ENCODE measurements at places on chromosomes 13 and 19.
A peak's percentile ranks its signal among the peaks of the same experiment; 100 is the strongest.

GRCh38 chr13:90414691-90415596 is 932.5 kb upstream of the MIR17HG start:
- DNase-seq, result no peak

GRCh38 chr19:16266586-16266942 is 58.1 kb upstream of the KLF2 start:
- DNase-seq, result no peak

DNA sequence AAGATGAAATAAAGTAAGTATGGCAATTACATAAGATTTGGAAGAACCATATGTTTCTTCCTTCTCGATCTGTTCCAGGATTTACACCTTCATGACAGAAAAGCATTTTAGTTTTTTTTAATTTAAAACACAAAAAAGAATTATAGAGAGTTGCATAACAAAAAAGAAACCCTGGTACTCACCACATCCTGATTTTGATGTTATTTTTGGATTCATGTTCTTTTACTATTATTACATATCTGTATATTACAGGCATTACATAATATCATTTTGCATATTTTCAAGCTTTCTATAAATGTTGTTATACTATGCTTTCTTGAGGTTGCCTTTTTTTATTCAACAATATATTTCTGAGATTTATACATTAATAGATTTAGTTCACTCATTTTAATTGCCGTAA is 6.7 kb upstream of the KATNAL1 start:
- DNase-seq, result no peak

GRCh38 chr13:80251403-80251802 is 89.5 kb downstream of the SPRY2 start:
- peak; percentile 68 for DNase-seq

GRCh38 chr13:77143431-77143830 is 116.5 kb upstream of the FBXL3 start:
- DNase-seq, result no peak

GRCh38 chr13:55664178-55664577 is 1476.5 kb upstream of the PRR20A start:
- DNase-seq, result no peak

DNA sequence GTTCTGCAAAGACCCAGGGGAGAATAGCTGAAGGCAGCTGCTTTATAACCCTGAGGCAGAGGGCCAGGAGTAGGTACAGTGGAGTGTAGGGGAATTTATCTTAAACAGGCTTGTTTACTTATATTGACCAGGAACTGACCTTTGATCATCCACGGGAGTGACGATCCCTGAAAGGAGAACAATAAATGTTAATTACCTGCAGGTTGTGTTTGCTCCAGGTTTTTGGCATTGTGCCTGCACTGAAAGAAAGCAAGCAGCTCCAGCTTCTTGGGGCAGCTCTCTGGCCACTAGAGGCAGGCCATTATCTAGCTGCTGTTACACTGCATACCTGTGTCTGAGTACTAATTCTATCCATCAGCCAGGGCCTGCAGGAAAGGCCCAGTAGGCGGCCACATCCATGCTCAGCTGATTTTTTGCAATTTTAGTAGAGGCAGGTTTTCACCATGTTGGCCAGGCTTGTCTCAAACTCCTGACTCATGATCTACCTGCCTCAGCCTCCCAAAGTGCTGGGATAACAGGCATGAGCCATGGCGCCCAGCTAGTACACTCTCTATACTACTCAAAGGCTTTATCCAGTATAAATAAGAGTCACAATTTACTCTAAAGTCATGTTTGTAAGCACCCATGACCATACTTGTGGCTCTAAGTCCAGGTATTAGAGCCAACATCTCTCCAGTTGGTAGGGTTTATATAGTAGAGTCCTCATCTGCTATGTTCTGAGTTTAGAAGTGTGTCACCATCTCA is 8.5 kb upstream of the ZNF91 start:
- DNase-seq, result no peak

GRCh38 chr13:93260591-93260990 is 34.0 kb downstream of the GPC6 start:
- no peak for DNase-seq

DNA sequence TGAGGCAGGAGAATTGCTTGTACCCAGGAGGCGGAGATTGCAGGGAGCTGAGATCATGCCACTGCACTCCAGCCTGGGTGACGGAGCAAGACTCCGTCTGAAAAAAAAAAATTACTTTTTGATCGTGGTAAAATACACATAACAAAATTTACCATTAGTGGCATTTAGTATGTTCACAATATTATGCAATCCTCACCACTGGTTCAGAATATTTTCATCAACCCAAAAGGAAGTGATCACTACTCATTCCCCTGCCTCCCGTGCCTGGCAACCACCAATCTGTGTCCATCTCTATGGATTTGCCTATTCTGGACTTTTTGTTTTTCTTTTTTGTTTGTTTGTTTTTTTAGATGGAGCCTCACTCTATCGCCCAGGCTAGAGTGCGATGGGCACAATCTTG is 1.2 kb upstream of the PALM3 start:
- no peak for DNase-seq

DNA sequence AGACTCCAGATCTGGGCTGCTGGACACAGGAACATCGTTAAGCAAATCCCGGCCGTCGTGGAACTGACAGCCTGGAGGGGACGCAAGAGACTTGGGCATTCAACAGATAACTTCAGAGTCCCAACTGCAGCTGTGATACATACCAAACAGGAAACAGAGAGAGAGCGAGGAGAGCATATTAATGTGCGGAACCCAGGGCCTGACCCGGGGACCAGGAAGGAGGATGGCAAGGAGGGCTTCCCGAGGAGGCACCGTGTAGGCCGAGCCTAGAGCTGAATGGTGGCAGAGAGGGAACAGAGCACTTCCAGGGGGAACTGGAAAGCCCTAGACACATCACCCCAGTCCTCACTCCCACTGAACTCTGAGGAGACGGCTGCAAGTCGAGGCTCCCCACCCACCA is 68.1 kb downstream of the SIPA1L3 start:
- DNase-seq, result no peak

DNA sequence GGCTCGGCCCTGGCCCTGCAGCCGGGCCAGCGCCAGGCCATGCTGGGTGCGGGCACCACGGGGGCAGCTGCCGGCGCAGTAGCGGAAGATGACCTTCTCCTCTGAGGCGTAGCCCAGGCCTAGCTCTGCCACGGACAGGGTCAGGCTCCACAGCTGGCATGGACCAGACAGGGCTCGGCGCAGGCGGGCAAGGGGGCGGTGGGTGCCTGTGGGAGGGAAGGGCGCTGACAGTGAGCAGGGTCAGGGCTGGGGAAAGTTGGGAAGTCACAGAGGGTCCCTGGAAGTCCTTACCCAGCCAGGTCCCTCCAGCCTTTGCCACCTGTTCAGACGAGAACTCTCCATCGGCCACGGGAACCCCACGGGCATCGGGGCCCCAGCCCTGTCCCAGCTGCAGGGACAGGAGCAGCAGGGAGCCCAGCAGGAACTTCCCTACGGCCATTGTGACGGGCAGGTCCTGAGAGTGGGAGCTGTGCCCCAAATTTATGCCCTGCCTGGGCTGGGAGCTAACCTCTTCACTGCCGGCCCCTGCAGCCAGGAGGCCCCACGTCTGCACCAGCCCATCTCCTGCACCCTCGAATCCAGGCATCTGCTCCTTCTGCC is at the start of gene PSPN:
TSS of gene PSPN (minus strand) at position 523 of the 600 bp plus-strand sequence. CDS start at position 439, 84 bp downstream.
- DNase-seq, result no peak

DNA sequence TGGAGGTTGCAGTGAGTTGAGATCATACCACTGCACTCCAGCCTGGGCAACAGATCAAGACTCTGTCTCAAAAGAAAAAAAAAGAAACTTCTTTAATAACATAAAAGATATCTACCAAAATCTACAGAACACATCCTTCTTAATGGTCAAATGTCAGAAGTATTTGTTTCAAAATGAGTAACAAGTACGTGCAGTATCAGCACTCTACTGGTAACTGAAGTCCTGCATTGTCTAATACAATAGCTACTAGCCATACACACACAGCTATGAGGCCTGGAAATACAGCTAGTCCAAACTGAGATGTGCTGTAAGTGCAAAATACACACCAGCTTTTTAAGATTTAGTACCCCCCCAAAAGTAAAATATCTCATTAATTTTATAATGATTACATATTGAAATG is 88.1 kb downstream of the TSC22D1 start:
- DNase-seq, result no peak

DNA sequence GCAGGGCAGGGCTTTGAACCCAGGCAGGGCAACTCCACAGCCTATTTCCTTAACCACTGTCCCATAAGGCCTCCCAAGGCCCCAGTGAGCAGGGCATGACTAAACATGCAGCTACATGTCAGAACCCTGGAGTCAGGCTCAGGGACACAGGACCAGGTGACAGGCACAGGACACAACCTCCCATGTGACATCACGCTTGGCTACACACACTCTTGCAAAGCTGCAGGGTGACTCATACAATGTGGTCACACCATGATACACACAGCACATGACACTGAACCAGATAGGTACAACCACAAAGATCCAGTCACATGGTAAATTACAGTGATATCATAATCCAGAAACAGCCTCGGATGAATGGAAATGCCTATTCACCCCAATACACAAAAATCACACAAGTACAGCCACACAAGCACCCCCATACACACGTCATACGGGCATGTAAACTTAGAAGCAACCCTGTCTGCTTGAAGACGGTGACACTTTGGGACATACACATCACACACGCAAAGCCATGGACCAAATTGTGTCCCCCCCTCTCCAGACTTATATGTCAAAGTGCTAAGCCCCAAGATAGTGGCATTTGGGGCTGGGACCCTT is 14.5 kb downstream of the KLK4 start:
- DNase-seq, result no peak

GRCh38 chr13:20788312-20788711 is 14.6 kb upstream of the EEF1AKMT1 start:
- DNase-seq, result no peak

- DNase-seq, result no peak
Observed at GRCh38 chr13:112978561-112979405, 9.8 kb downstream of the MCF2L start.

- DNase-seq, result no peak
Observed at GRCh38 chr13:64675255-64675892, 2554.8 kb downstream of the PCDH9 start.

GRCh38 chr19:9070066-9070465 is 16.8 kb upstream of the OR1M1 start:
- no peak for DNase-seq

DNA sequence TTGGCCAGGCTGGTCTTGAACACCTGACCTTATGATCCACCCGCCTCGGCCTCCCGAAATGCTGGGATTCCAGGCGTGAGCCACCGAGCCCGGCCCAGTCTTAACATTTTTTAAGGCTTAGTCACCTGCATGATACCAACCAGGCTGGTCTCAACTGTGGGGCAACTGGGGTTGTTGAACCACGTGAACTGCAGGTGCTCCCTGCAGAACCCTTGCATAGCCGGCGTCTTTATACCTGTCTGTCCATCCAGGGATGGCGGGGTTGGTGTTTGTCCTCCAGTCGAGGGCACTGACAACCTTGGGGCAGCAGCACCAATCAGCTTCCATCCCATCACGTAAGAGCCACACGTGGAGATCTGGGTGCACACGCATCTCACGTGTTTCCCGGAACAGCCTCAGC is 24.8 kb upstream of the LILRA2 start:
- DNase-seq, result no peak

GRCh38 chr13:80599765-80600164 is 258.8 kb upstream of the SPRY2 start:
- no peak for DNase-seq

- DNase-seq, result no peak
Observed at GRCh38 chr13:96072392-96072791, 17.5 kb upstream of the HS6ST3 start.

DNA sequence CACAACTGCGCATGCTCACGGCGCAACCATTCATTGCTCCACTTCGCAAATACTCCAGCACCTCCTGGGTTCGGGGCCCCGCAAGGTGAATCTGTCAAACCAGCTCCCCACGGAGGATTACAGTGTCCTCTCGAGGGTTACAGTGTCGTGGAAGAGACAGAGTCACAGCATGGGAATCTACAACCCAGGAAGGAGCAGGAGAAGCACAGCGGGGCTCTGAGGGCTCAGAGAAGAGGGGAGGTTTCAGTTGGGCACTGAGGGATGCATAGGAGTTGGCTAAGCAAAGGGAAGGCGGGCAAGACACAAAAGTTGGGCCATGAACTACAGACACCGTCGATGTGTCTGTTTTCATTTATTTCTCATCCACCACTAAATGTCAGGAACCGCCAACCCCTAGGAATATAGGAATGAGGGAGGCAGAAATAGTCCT is 1.0 kb upstream of the GTF2F1 start:
- DNase-seq, result no peak

GRCh38 chr13:33963134-33963533 is 145.2 kb downstream of the RFC3 start:
- no peak for DNase-seq

DNA sequence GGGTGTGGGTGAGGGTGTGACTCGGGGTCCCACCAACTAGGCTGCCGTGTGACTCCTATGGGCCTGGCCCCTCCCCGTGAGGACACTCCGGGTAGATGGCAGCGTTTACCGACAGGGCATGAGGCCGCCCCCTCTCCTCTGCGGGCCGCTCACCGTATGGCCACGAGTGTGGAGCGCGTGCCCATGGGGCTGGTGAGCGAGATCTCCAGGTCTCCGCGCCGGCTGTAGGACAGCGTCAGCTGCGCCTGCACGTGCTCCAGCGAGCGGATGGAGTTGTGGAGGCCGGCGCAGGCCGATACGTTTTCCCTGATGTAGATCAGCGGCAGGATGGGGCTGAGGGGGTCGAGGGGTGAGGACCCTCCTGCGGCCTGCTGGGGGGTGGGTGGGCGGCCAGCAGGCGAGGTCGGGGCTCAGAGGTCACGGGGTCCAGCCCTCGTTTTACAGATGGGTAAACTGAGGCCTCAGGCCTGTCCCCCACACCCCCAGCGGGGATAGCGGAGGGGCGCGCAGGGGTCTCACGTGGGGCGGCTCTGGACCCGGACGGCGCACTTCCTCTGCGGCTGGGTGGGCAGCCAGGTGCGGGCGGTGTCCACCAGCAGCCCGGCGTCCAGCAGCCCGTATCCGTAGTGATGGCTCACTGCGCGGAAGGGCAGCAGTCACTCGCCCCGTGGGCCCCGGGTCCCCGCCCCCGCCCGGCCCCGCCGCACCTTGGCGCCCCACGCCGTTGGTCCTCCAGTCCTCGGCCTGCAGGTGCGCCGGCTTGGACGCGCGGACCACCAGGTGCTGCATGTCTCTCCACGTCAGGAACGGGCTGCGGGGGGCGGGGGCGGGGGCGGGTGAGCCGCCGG is 4.3 kb upstream of the C19orf25 start:
- no peak for DNase-seq

GRCh38 chr13:80039000-80039399 is 301.9 kb downstream of the SPRY2 start:
- DNase-seq, result no peak

DNA sequence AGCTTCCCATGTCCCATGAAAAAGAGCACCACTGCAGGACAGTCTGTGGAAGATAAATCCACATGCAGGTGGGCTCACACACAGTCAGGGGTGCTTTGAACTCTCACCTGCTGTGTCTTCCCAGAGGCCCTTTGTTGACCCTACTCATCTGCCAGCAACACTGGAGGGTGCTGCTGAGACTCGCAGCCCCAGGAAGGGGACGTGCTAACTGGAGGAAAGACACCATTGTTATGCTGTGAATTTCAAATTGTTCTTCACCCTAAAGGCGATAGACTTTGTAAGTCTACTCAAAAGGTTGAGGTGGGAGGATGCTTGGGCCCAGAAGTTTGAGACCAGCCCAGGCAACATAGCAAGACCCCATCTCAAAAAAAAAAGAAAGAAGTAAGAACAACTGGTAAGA is 107.3 kb upstream of the SERP2 start:
- DNase-seq, result no peak

- DNase-seq, result no peak
Observed at GRCh38 chr13:112270951-112271350, 105.2 kb upstream of the SPACA7 start.

All from NCI-H1105 (cell line).